Endothelial cell of umbilical vein (primary cell): ENCODE measurements at places on chromosomes 7 and 10. TPM values are rescaled to one million over a fixed set of nuclear protein-coding genes. Genes with fewer than 3 reads are reported as not detected.

CRHR2 gene
- total RNA-seq, result not detected in 2 replicates

SDK1 gene
- total RNA-seq, result 2.4 and 3.9 TPM in 2 replicates

KBTBD2 gene
- total RNA-seq, result 36.6 and 37.0 TPM in 2 replicates

IFIT3 gene
- 2.6 and 3.1 TPM in 2 replicates for total RNA-seq

DYDC2 gene
- total RNA-seq, result not detected in 2 replicates

DNA sequence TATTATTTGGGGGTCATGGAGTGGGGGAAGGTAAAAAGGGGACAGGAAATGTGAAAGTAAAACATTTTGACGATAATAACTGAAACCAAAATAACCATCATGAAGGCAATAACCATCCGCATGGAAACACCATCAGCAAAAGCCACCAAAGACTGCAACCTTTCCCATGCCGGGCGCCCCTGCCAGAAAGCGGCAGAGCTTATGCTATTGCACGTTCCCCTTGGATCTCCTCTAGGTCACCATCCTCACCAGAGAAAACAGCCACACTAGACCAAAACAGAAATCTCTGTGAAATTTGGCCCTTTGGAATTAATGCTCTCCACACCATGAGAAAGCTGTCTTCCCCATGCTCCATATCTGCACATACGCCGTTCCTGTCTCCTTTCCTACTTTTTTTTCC is 31.1 kb downstream of the DRGX start:
- no peak for DNase-seq

DNA sequence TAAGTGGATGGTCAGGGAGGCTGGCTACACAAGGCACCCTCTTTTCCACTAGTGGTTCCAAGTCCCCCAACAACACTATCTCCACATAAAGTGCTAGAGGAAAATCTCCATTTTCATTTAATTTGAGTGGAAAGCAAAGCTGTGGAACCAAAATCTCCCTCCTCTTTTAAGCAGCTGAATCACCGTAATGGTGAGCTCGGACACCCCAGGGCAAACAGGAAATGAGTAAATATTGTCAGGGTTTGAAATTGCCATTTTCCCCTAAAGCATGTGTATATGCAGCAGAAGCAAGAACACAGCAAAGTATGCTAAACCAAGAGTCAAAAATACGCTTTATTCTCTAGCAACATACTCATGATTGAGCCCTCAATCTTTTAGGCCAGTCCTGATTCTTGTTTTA is 143.7 kb downstream of the GPAM start:
- no peak for DNase-seq

DNA sequence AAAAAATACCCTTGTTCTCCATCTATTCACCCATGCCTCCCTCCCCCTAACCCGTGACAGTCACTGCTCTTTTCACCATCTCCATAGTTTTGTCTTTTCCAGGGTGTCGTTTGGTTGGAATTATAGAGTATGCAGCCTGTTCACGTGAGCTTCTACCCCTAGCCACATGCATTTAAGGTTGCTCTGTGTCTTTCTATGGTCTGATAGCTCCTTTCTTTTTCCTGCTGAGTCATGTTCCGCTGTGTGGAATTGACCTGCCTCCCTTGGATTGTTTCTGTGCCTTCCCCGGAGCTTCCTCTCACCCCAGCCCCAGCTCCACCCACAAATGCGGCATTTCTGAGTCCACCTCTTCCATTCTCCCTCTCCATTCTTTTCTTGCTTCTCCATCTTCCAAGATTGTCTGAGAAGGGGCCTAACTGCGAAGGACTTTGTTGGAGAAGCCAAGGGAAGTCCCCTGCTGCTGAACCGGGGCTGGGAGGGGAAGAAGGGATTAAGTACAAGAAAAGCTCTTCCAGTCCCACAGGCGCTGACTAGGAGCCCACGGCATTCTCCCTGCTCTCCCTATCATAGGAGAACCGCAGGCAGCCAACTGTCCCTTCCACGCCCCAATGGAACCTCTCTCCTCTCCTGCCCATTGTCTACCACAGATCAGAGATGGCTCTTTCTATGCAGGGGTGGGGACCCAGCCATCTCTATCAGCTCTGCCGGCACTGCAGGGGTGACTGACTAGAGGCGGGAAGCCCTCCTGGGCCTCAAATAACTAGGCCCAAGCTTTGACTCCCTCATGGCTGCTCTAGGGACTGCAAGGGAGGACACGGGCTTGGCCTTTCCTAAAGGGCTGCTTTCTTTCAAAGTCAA is 87.5 kb upstream of the ANLN start:
- peak; percentile 4 for DNase-seq

- DNase-seq, result no peak
Observed at GRCh38 chr10:71229726-71230655, 17.6 kb downstream of the UNC5B start.

- DNase-seq, result no peak
Observed at GRCh38 chr10:49690698-49691356, 11.4 kb downstream of the C10orf53 start.

GRCh38 chr10:124200011-124200410 is 106.6 kb upstream of the CHST15 start:
- no peak for DNase-seq

DNA sequence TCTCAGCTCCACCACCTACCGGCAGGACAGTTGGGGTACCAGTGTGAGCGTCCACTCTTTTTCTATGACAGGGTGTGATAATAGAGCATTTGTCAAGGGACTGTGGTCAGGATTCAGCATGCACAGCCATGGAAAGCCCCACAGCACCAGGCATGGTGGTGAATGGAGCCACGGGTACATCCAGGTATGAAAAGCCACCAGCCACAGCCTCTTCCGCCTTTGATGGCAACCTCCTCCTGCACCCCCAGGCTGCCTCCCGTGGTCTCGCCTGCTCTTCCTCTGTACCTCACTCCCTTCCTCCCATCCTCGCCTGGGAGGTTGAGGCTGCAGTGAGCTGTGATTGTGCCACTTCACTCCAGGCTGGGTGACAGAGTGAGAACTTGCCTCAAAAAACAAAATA is 90.2 kb upstream of the CHST15 start:
- DNase-seq, result no peak

DNA sequence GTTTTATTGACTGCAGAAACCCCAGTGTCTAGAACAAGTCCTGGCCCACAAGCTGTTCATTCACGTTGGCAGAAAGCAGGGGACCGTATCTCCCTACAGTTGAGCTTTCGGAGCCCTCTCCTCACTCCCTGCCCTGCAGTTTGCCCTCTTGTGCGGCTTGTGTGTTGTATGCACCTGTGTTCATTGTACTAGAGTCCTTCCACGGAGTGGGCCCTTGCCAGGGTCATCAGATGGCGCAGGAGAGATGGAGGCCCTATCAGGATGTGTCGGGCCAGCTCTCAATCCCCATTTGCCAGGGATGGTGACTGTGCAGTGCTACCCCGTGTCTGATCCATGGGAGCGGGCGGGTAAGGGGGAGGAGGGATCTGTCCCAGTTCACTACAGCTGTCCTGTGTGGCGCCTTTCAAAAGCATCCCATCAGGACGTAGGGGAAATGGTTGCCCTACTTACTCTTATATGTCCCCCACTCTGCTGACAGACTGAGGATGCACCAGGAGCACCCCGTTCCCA is 77.4 kb upstream of the PRR15 start:
- DNase-seq, result no peak

DNA sequence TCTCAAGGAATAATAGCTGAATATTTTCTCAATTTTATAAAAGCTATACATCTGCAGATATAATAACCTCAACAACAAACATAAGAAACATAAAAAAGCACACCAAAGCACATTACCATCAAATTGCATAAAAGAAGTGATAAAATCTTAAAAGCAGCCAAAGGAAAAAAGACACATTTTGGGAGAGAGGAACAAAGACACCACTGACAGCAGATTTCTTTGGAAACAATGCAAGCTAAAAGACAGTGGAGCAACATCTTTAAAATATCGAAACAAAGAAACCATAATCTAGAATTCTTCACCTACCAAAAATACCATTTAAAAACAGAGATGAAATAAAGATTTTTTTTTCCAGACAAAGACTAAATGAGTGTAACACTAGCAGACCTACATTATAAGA is 55.7 kb upstream of the TEX47 start:
- DNase-seq, result no peak

DNA sequence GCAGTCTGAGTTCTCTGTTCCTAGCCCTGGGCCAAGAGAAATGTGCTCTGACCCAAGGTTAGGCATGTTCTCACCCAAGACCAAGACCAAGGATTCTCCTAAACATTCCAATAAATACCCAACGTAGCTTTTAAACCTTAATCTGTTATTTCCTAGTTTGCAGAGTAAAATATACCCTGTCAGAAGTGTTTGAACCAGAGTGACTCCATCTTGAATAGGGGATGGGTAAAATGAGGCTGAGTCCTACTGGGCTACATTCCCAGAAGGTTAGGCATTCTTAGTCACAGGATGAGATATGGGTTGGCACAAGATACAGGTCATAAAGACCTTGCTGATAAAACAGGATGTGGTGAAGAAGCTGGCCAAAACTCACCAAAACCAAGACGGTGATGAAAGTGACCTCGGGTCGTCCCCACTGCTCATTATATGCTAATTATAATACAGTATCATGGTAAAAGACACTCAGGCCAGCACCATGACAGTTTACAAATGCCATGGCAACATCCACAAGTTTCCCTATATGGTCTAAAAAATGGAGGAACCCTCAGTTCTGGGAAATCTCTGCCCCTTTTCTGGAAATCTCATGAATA is 27.7 kb downstream of the PLXNA4 start:
- DNase-seq, result peak; percentile 61

GRCh38 chr10:80599424-80599847 is 61.7 kb downstream of the SH2D4B start:
- DNase-seq, result peak; percentile 62

- no peak for DNase-seq
Observed at GRCh38 chr10:23859598-23859997, 349.3 kb upstream of the KIAA1217 start.

GRCh38 chr7:56188823-56189346 is 72.7 kb upstream of the NUPR2 start:
- no peak for DNase-seq

- DNase-seq, result no peak
Observed at GRCh38 chr10:3118641-3119091, 51.3 kb downstream of the PFKP start.

DNA sequence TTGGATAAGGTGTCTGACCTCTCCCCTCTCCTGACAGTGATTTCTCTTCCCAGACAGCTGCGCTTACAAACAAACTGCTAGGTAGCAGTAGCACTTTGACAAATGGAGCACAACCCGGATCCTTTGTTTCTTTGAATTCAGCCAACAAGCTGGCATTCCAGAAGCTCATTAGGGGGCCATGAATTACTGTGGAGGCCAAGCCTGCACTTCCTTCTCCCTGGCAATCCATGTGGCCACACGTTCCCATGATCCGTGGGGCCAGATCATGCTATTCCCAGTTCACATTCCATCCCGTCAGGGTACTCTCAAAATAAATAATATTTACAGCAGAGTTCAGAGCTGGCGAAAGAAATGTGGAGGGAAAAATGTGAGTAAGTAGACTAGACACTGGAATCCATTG is 172.4 kb downstream of the PRPF18 start:
- DNase-seq, result no peak
